Anterior cingulate cortex (tissue), 58 donors: ENCODE measurements at places on chromosomes 3 and 15.

DNA sequence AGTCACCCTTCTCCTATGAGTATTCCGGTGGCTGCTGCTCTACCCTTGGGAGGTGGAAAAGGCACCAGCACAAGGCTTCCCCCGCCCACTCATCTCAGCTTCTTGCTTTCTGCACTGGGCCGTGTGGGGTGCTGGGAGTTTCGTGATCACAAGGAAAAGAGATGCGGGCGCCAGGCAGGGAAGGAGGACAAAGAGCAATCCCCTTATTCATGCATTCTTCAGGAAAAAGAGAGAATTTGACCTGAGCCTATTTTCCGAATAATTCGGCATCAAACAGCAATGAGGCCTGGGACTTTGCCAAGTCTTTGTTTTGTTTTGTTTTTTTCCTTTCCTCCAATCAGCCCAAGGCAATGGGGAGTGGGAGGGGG lies 102.2 kb upstream of the LPP start:
- peak; percentile 58 for DNase-seq

DNA sequence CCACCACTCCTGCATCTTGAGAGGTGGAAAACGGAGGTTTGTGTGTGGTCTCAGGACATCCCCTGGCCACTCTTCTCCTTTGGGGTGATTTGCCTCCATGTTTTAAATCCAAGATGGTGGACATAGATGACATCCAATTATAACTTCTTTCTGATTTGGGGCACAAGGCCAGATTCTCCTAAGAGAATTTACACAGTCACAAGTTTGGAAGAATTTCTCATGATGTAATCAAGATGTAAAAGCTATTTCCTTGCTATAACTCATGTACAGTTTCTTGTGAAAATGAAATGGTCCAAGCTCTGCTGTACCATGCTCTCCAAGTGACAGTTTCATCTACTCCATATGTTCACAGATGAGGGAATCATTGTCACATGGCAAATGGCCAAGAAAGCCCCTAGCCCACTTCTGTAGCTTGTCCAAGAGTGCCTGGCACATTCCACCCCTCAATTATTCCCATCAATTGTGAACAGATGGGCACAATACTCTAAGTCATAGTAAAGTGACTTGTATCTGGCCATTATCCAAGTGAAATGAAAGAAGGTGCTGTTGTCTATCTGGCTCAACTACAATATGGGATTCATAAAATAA lies 134.6 kb upstream of the ROPN1 start:
- DNase-seq: no peak

GRCh38 chr15:43151688-43152087 lies 18.3 kb downstream of the TMEM62 start:
- DNase-seq: no peak

GRCh38 chr3:170651260-170651845 lies 65.5 kb upstream of the SLC7A14 start:
- no peak for DNase-seq

DNA sequence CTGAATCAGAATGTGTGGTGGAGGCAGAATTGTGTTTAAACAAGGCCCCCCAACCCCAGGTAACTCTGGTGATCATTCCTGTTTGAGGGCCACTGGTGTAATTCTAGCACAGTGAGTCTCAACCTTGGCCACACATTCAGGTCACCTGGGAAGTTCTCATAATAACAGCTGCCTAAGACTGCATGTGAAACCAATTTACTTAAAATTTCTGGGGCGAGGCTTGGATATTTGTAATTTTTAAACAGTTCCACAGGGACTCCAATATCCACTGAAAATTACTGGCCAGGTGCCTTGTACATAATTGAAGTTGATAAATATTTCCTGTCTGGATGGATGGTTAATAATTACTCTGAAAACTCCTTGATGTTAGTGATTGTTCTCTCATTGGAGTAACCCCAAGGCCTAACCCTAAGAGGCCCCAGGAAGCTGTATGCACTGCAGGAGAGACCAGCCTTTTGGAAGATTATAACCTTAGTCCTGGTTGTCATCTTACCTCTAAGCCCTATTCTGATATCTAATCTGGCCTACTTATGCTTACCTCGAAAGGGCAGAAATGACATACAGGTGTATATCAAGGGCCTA lies 25.7 kb upstream of the EPHB1 start:
- no peak for DNase-seq
